Left forelimb (tissue), 1 donor: ENCODE measurements at places on chromosomes 1 and 21.

DNA sequence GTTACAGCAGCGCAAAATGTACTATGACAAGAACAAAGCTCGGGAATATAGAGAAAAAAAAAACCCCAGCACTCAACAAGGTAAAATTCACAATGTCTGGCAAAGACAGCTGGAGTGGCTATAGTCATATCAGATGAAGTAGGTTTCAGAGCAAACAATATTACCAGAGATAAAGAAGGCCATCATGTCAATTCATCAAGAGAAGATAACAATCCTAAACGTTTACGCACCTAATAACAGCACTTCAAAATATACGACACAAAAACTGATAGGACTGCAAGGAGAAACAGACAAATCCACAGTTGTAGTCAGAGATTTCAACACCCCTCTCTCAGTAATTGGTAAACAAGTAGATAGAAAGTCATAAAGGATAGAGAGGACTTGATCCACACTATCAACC is 455.2 kb downstream of the PTPRU start:
- no peak for DNase-seq

DNA sequence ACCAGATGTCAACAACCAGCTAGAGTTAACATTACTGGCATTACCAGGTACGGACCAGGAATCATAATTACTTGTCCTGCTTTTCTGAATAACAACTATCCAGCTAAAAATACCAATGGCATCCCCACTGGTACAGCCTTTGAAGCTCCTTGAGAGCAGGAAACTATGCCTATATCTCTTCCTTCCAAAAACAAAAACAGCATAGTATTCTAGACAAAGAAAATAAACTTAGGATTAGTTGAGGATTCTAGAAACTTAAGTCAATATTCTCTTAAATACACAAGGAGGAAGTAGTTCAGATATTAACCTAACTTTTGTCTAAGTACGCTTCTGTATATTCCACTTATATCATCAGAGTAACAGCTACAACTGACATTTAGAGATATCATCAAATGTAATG is 3.0 kb downstream of the FUBP1 start:
- DNase-seq = no peak

DNA sequence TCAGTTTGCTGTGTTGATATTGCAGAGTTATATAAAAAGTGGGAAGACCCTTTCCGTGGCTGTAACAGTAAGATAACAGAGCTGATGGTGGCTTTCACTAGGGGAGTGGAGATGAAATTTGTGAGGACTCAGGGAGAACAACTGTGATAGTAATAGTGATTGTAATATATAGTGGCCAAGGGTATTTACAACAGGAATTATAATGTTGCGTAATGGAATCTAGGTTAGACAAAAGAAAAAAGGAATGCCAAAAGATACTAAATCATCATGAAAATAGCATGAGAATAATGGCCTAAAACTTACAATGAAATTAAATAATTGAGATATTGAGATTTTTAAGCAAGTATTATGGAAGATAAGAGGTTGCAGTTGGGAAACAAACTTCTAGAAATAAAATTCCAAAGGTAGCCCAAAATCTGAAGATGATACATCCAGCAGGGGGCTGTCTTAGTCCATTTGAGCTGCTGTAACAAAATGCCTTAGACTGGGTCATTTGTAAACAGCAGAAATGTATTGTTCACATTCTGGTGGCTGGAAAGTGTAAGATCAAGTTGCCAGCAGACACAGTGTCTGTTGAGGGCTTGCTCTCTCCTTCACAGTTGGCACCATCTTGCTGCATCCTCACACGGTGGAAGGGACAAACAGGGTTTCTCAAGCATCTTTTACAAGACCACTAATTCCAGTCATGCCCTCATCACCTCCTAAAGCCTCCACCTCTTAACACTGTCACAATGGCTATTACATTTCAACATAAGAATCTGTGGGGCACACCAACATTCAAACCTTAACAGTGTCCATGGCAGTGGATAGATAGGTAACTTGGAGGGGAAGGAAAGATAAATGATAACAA is 711.2 kb downstream of the MRPL39 start:
- no peak for DNase-seq

- DNase-seq = no peak
Measured at GRCh38 chr1:229642376-229642775, 16.3 kb downstream of the URB2 start.

DNA sequence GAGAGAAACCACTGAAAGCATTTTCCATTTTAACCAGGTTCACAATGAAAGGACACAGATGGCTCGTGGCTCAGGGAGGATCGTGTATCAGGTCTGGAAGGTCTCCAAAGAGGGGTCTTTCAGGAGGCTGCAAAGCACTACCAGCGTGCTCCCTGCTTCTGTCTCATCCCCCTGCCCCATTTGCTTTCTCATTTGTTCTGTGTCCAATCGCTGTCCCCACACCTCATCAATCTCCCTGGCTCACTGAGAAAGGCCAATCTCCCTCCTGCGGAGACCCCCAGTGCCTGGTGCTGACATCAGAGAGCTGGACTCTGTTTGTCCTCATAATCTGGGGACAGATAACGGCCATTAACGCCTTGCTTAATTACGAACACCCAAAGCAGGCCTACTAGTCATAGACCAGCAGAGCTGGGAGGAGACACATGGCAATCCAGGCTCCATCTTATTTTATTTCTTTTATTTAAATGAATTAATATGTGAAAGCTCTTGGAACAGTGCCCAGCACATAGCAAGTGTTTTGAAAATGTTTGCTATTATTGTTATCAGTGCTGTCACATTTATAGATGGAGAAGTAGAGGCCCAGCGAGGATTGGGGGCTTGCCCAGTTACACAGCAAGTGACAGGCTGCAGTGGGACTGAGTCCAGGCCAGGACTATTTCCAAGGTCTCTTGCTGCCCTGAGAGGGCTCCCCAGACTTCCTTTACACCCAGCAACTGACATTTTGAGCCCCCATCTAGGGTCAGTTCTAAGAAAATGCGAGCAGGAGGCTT is 341.0 kb upstream of the USP24 start:
- DNase-seq = no peak

DNA sequence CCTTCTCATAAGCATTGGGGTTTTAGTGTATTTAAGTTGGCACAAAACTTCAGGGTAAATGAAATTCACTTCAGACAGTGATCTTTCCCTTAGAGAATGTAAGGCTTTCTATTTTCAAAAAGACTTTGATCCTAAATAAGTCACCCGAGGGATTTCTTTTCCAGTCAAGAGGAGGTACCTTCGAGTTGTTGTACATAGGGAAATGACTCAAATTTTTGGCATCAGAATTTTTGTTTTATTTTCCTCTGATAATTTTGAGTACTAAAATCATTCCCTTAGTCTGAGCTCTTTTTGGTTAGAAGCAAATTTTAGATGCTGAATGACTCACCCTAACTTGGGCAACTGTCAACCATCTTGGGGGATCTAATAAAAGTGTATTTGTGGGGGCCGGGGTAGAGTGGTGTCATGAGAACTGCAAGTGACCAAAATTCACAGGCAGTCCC is 193.9 kb downstream of the DHRS3 start:
- DNase-seq = no peak

DNA sequence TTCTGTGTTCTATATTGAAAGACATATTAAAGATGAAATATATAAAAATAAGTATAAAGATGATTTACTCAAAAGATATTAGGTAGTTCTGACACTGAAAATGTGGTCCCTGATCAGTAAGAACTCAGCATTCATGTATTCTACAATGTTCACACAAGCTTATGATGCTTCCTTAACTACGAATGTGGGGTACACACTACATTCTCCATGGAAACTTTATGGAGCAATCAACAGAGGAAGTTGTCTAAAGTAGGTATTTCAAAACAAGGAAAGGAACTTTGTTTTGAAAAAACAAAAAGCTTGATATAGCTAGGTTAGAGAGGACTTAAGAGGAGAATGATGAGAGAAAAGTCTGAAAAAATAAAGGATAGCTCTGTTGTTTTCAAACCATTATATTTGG is 119.7 kb upstream of the RGS18 start:
- DNase-seq = no peak

GRCh38 chr1:212212906-212213305 is 72.3 kb upstream of the PPP2R5A start:
- no peak for DNase-seq

DNA sequence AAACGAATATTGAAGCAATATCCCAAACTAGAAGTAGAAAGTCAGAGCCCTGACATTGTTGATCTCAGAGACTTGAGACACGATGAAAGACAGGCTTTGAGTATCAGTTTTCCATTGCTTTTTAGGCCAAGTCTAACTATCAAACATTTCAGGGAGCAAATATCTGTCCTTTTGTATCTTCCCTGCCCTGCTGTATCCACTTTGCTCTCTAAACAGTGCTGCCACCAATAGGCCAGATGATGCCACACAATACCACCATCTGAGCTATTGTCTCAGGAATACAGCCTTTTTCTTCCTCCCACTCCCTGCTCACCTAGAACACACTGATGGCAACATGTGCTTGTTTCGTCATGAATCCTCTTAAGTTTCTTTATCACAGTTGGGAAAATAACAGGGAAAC is 62.6 kb upstream of the SPAG17 start:
- no peak for DNase-seq

- DNase-seq = no peak
Measured at GRCh38 chr1:33641104-33641830, 168.8 kb downstream of the ZSCAN20 start.

GRCh38 chr21:28826569-28826968 is 166.1 kb downstream of the LTN1 start:
- no peak for DNase-seq
